ENCODE measurements at places on chromosomes 3 and 15.

DNA sequence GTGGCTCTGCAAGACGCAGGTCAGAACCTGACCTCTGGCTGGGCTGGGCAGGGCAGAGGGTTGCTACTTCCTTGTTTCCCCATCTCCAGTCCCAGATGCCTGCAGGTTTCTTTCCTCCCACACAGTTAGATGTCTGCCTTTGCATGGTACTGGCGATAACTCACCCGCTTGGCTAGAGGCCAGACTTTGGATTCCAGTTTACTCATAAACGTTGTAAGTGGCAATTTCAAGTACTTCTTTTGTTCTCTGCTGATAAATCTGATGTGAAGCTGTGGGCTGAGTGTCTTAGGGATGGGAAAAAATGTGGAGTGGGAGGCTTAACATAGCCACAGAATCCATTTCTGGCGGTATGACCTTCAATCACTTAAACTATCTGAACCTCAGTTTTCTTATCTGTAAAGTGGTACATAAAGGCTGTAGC lies 194.2 kb downstream of the EBLN2 start:
- no peak for DNase-seq

DNA sequence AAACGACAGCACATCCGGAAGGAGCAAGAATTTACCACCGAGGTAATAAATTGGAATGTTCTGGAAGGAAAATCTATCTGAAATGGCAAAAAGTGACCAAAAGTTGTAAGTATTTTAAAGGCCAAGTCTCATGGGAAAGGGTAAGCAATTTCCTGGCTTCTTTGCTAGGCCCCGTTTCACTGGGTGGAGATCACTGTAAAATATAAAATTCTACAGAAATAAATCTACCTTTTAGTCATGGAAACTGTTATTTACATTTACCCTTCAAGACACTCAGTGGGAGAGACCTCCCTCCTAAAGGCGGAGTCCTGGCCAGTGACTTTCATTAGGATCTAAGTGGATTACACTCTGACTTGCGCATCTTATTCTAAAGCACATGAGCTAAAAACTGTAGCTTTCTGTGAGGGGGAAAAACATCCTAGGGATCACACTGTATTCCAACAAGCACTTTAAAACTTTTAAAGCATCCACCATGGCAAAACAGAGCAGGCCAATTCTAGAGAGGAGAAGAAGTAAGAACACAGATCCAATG lies 28.8 kb downstream of the LYZL4 start:
- no peak for DNase-seq

- DNase-seq, result no peak
Observed at GRCh38 chr3:152197937-152198336, 70.8 kb upstream of the MBNL1 start.

GRCh38 chr3:181582619-181583018 lies 129.1 kb upstream of the SOX2 start:
- no peak for DNase-seq

- no peak for DNase-seq
Observed at GRCh38 chr3:24829011-24829581, 334.4 kb upstream of the THRB start.

DNA sequence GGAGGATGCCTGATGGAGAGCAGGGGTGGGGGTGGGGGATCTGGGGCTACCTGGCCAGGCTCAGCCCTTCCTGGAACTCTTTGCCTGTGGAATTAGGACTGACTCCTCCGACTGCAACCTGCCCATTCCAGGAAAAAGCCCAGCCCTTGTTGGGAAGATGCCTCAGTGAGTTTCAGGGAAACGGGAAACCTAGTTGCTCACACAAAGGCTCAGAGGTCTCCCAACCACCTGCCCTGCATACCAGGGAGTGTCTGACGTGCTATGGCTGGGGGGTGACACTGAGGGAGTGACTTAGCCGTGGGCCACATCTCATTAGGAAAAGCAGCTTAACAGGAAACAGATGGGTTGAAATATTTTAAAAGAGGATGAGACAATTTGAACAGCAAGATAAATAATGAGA lies 27.9 kb downstream of the CYP8B1 start:
- DNase-seq, result no peak

DNA sequence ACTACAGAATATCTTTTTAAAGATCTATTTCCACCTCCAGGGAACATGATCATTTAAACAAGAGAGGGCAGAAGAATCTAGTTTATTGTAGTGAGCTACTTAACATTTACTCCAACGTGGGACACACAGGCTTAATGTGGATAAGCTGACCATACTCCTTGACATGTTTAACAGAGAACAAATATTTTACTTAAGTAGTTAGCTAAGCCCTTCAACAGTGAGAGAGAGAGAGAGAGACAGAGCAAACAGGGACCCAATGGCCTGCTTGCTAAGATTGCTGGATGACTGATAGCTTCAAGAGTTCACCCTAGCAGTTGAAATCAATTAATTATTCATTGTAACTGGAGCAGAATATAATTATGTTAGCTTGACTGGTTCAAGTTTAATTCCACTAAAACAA lies 158.6 kb downstream of the ADAM10 start:
- no peak for DNase-seq

GRCh38 chr15:35986191-35986721 lies 440.3 kb upstream of the DPH6 start:
- no peak for DNase-seq

GRCh38 chr3:127228866-127229265 lies 35.9 kb downstream of the PRR23E start:
- DNase-seq, result no peak

DNA sequence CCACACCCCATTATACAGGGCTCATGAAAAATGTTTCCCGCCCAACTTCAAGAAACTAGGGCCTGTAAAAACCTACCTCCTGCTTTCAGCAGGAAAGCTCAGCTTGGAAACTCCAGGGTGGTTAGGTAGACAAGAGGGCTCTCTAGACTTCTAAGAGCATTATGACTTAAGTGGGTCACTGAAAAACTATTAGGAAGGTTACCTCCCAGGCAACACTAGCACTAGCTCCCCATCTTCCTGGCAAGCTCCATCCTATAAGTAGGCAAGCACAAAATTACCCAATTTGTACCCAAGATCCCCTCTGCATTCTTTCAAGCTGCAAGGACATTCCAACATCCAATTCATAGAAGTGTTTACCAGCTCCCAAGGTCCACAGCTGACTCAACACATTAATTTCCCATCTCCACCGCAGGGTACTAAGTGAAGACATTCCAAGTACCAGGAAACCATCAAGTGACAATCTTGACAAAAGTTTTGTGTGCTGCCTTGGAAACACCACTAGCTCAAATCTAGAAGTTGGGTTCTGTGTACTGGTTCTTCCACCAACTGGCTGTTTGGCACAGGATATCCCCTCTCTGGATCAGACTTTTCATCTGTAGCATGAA lies 46.9 kb downstream of the WNT5A start:
- DNase-seq, result no peak

DNA sequence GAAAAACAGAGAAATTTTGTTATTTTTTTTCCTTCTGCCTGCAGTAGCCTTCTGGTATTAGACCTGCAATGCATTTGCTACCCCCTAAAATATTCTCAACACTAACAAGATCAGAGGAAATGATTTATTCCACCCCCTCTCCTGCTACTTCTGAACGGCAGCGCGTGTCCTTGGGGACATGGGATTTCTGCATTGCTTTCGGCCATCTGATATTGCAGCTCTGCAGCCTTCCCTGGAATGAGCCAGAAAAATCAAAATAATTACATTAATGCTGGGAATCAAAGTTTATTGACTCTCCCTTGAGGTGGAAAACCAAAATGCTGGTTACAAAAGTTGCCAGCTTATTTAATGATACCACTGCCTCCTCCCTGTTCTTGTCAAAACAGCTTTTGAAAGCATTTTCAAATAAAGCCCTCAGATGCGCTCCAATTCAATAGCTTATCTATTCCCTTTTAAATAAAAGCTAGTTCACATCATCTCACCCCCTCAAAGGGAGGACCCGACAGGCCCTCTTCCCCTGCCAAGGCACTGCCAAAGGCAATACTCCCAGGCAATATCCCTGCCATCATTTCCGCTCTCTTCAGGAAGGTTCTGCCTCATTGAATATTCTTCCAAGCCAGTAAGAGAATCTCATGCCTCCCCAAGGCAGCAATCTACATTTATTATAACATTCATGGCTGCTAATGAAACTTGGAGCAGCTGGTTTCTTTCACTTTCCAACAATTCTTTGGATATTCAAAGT lies 96.6 kb downstream of the FHIT start:
- DNase-seq, result no peak

DNA sequence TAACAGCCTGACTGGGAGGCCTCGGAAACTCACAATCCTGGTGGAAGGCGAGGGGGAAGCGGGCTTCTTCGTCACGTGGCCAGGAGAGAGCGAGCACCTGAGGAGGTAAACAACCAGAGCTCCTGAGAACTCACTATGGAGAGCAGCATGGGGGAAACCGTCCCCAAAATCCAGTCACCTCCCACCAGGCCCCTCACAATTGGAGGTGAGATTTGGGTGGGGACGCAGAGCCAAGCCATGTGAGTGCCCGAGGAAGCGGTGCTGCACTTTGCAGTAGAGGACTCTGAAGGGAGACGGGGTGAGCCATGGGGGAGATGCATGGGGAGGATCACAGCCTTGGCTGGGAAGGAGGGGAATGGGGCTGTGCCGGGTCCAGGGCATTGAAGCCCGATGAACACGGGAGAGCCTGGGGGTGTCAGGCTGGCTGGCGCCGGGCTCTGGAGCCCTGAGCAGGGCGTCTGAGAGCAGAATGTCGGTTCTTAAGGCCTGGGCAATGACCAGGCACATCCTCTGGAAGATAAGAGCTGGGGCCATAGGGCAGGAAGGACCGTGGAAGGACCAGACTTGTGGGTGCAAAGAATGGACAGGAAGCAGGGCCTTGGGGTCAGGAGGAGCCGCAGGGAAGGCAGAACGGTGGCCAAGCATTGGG lies 117.7 kb downstream of the GABRG3 start:
- no peak for DNase-seq

GRCh38 chr3:33904730-33905129 lies 106.3 kb downstream of the PDCD6IP start:
- no peak for DNase-seq

DNA sequence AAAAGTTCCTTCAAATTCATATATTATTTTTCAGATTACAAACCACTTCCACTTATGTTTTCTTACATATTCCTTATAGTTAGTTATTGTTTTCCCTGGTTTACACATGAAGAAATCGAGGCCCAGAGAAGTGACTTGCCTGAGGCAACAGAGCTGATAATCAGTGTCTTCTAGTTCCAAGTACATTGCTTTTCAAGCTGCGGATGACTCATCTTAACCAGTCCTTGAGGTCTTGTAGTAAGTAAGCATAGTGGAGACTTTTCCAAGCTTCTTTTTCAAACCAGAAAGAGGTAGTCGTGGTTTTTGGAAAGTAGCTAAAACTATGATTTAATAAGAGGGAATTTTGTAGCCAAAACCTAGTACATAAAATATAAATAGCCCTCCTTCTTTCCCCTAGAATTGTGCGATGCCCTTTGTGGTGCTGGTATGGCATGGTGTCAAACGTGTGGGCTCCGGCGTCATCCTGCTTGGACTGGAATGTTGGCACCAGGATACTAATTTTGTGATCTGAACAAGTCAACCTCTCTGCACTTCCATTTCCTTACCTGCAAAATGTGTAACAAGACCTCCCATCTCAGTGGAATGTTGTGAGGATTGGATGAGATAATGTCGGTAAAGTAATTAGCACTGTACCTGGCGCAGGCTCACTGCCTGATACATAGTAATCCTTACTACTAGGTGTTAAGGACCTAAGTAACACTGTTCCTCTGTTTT lies 19.0 kb upstream of the DLG1 start:
- DNase-seq, result no peak

GRCh38 chr3:156298014-156298413 lies 177.6 kb downstream of the KCNAB1 start:
- DNase-seq, result no peak

GRCh38 chr15:68739390-68740080 lies 81.2 kb downstream of the ANP32A start:
- DNase-seq, result no peak

GRCh38 chr3:184366619-184367289 lies 5.2 kb downstream of the POLR2H start:
- no peak for DNase-seq

DNA sequence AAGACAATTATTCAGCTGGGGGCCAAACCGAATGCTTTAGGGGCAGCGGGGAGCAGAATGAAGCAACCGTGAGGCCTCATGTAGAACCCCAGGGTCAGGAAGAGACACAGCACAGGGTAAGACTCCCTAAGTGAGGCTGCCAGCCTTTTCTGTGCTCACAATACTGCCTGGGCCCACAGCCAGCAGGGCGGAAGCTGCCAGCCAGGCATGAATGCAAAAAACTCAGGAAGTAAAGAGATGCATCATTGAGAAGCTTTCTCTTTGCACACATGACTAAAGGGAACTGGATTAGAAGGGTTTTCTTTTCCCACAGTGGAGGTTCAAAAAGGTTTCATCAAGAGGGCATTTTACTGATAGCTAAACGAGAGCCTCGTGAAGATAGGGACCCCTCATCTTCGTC lies 33.3 kb downstream of the CA12 start:
- no peak for DNase-seq

DNA sequence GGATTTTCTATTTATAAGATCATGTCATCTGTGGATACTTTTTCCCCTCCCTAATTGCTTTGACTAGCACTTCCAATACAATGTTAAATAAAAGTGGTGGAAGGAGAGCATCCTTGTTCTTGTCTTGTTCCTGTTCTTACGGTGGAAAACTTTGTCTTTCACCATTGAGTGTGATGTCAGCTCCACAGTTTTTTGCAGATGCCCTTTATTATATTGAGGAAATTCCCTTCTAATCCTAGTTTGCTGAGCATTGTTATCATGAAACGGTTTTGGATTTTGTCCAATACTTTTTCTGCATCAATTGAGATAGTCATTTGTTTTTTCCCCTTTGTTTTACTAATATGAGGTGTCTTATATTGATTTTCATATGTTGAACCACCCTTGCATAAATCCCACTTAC lies 19.9 kb upstream of the IL20RB start:
- DNase-seq, result no peak

GRCh38 chr3:52216585-52217408 lies 8.6 kb downstream of the TLR9 start:
- DNase-seq, result no peak

DNA sequence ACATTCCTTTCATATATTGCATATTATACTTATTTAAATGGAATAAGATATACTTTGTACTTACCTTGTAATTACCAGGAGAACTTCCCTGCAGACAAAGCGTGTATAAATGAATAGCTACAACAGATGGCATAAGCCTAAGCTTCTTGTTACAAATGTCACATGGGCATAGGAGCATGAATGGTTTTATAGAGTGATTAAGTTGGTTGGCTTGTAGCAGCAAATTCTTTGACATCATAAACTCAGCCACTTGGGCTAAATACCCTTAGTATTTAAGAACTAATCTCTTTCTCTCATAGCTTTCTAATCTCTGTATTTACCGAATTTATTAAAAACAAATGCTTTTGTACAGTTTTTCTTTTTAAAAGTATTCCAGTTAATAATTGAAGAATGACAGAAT lies at the start of gene UBAP1L:
Gene UBAP1L, minus strand, starts transcription at position 115 of the 400 bp plus-strand sequence. CDS start 8,985 bp downstream, outside the sequence.
- no peak for DNase-seq

GRCh38 chr15:42084465-42085235 lies 9.7 kb downstream of the PLA2G4D start:
- no peak for DNase-seq

GRCh38 chr3:111667621-111668239 lies 72.6 kb upstream of the ZBED2 start:
- peak; percentile 27 for DNase-seq

- DNase-seq, result peak; percentile 28
Observed at GRCh38 chr15:101014921-101015841, 96.0 kb downstream of the LRRK1 start.
